ENCODE measurements at places on chromosomes 12 and 14.

GRCh38 chr14:81662066-81662465 is 128.4 kb upstream of the SEL1L start:
- DNase-seq = no peak

DNA sequence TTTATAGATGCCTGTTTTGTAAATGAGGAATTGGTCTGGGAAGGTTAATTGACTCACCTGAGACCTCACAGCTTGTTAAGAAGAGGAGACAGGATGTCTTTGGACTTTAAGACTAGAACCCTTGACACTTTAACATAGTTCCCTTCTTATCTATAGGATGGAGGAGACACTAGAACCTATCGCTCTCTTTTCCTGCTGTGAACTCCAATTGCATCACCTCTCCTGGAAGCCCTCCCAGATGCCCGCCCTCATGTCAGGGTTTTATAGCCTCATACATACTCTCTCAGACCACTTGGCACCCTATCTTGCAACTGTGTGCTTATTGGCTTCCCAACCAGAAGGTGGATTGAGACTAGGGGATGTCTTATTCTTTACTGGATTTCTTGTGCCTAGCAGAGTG is 2.5 kb upstream of the CTDSP2 start:
- no peak for DNase-seq

DNA sequence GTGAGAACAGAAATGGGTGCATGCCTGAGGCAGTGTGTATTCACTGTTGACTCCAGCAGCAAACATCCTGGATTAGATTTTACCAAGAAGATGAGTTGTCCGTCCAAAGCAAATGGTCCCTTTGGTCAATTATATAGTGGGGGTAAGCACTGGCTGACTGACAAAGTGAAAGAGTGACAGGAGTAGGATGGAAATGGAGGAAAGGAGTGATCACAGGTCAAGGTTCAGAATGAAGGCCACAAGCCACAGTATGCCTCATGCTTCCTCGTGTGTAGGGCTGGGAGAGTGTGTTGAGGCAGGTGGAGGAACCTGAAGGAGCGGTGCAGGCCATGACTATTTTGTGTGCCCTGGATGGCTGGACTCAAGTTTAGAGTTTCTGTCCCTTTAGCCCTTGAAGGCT is 14.3 kb downstream of the DHRS2 start:
- DNase-seq = no peak

DNA sequence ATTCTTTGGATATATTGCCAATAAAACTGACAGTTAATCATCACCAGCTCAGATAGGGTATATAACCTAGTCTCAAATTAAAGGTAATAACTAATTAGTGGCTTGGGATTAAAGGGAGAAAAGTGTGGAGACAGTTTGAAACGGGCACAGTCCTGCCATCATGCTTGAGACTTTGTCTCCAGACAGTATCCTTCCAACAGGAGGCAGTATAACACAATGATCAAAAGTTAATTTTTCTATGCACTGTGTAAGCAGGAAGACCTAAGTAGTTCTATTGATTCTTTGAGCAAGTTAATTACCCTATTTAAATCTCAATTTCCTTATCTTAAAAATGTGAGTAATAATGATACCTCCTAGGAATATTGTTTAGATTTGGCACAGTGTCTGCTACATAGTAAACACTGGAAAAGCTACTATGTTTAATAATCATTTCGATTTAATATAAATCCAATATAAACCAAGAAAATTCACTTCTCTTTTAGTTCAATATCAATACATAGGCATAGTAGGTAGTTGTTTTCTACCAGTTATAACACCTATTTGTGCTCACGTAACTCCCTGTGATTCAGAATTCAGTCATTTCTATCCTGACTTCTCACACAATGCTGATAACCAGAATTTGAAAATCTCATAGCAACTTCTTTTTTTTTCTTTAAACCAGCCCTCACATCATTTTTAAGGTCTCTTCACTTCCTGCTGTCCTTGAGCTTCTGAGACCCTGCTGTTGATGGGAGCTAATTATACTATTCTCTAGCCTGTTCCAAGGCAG is 53.7 kb downstream of the GALNT4 start:
- DNase-seq = no peak

DNA sequence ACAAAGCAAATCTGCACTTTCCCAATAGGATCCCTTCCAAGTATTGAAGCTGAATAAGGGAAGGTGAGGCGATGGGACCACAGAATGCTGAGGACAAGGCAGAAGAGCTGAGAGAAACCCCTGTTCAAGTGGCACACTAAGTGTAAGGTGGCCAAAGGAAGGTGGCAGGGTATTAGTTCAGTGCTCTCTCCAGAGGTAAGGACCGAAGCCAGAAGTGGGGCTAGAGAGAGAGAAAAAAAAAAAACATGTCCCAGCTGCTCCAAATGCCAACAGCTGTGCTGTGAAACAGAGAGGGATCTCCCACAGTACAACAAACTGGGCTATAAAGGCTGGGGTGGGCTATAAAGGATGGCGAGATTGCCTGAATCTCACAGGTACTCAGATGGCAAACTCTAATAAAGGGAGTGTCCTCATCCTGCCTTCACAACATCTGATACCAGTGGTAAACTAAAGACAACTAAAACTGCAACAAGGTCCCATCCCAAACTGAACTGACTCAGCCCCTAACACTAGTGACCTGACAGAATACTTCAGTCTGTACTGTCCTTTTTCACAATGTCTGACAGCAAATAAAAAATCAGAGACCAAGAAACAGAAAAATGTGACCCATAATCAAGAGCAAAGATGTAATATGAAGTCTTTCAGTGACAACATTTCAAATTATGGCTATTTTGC is 47.9 kb downstream of the CDK17 start:
- no peak for DNase-seq

DNA sequence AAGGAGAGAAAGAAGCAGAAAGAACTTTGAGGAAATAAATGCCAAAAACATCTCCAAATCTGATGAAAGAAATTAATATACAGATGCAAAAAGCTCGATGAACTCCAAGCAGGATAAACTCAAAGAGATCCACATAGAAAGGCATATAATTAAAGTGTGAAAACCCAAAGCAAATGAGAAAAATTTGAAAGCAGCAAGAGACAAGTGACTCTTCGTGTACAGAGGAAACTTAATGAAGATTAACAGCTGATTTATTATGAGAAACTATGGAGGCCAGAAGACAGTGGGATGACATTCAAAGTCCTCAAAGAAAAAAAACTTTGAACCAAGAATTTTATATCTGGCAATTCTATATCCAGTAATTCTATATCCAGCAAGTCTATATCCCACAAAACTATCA is 163.0 kb upstream of the TMCC3 start:
- no peak for DNase-seq

DNA sequence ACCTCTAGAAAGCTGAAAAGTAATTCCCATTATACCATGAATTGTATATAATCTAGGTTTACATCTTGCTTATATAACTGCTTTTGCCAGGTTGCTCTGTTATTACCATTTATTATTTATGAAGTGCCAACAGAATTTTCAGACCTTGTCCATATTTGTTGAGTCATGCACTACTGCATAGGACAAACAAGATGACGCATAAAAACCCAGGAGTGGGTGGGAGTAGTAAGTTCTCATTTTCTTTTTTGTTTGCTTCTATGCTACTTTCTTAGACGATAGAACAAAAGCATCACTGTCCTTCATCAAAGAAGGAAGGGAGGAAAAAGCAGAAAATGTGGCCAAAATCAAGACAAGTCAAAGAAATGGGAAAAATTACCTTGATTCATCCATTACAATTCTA is 119.0 kb upstream of the RASSF8 start:
- no peak for DNase-seq

GRCh38 chr12:51240971-51241370 is 2.3 kb downstream of the DAZAP2 start:
- no peak for DNase-seq

- DNase-seq = no peak
Observed at GRCh38 chr12:130765186-130765659, 49.1 kb upstream of the RIMBP2 start.

GRCh38 chr14:54121466-54122027 is 164.9 kb upstream of the BMP4 start:
- DNase-seq = no peak

DNA sequence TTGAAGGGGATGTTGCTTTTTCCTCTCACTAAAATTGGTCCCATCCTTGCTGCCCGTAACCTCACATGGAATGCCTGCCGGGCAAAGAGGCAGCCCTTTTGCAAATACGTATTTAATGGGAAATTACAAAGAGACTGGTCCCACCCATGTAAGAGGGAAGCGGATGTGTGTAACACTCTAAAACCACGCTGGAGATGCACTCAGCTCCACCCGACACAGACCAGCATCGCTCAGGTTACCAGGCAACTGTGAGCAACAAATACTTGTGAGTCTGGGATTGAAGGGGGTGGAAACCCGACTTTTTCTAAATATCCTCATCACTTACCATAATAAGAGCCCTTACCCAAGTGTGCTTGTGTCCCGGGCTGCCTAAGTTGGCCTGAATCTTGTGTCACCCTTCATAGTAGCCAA is 47.7 kb downstream of the ELK3 start:
- DNase-seq = peak; percentile 63

DNA sequence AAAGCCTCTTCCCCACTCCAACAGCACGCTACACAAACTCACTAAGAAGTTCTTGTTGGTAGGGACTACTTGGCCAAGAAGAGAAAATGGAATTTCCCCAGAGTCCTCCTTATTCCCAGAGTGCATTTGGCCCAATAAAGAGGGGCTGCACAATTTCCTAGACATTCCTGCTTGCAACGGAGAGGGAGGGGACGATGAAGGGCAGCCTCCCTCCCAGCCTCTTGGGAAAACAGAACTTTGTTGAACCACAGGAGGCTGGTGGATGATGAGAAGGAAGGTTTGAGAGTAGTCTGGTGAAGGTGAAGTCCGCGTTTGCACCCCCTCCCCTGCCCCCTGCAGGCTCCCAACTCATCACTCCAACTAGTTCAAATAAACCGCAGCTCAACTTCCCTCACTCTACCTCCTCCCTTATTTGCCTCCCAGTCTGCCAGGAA is 19.1 kb upstream of the TBX3 start:
- no peak for DNase-seq

DNA sequence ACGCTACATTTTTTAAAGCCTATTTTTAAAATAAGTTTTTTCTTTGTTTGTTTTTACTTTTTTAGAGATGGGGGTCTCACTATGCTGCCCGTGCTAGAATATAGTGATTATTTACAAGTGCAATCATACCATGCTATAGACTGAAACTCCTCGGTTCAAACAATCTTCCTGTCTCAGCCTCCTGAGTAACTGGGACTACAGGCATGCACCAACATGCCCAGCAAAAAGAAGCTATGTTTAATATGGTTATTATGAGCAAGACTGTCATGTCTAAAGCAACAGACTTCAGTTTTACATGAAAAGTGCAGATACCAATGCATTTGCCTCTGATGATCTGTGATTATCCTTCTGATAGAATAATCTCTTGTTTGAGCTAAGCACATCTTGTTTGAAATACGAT is 45.6 kb upstream of the SGPP1 start:
- DNase-seq = no peak

GRCh38 chr12:114846771-114847170 is 162.8 kb upstream of the TBX3 start:
- DNase-seq = no peak

DNA sequence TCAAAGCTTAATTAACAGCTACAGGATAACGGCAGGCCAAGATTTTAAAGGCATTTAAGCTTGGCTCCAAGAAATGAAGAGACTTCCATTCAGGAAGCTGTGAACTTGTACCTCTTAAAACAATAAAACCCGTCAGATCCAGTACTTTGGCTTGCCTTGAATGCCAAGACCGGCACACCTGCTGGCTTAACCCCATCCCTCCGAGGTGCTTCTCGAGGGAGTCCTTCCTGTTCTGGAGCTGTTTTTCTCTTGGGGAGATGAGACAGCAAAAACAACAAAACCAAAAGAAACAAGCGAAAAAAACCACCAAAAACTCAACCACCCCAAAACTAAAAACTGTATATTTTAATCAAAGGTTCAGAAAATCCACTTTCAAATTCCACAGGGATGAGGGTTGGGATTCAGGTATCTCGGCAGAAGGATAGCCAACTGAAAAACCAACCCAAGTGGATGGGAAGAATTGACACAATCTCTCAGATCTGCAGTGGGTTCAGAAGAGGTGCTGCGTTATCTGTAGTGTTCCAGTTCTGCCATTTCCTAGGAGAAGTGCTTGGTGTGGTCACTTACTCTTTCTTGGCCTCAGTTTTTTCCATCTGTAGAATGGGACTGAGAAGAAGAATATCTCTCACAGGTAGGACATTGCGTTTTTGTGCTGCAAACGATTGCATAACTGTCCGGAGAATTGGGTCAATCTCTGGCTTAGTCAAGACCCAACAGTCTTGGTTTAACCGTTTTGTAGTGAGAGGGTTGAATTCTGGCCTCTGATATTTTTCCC is 420.1 kb downstream of the VRK1 start:
- no peak for DNase-seq

- DNase-seq = no peak
Observed at GRCh38 chr12:15733136-15733535, 56.1 kb downstream of the EPS8 start.

DNA sequence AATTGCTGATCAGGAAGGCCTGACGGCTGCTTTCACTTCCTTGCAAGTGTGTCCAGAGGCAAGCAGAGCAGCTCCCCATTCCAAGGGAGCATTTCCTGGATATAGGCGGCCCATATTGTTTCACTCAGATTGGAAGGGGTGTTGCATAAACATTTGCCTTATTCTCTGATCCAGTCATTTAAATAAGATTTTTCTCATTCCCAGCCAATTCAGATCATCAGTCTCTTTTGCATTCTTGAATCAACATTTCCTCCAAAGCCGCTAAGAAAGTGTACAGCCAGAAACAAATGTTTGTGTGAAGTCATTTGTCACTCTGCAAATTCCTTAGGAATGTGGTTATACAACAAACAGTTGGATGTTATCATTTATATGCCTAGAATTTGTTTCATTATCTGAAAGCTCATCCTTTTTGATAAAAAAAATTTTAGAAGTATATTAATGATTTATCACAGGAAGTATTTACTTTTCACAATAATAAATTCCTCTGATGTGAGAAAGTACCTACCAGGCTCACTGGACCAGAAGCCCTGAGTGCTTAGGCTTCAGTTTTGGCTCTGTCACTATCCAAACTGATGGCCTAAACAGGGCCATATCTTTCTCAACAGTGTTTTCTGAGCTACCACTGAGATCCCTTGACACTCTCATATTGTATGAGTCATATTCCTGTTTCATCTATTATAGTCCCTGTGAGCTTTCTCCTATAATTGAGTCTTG is 379.6 kb downstream of the CCDC91 start:
- DNase-seq = no peak

DNA sequence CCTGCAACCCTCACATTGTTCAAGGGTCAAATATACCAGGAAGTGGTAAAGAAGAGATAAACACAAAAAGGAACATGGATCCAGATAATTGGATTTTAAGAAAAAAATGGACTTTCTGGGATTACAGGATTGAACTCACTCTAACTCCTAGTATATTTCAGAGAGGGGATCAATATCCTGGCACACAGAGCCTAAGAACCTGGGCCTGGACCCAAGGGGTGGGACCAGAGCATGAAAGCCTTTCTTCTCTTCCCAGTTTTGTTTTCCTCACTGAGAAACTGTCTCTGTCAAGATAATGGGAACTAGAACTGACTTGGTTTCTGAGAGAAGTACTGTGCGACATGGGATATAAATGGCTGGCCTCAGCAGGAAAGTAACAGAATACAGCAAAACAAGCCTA is 422.8 kb upstream of the STXBP6 start:
- DNase-seq = no peak

GRCh38 chr12:73906757-73907156 is 630.9 kb upstream of the ATXN7L3B start:
- DNase-seq = no peak
